NCI-H460 (cell line): ENCODE measurements at places on chromosomes 16 and 17. TPM values are rescaled to one million over a fixed set of nuclear protein-coding genes. Genes with fewer than 3 reads are reported as not detected.

GRCh38 chr16:76232704-76233103, 44.5 kb upstream of the CNTNAP4 start:
- DNase-seq = no peak

- no peak for DNase-seq
These were observed 158.6 kb downstream of the AXIN2 start for GRCh38 chr17:65402513-65403496.

DNA sequence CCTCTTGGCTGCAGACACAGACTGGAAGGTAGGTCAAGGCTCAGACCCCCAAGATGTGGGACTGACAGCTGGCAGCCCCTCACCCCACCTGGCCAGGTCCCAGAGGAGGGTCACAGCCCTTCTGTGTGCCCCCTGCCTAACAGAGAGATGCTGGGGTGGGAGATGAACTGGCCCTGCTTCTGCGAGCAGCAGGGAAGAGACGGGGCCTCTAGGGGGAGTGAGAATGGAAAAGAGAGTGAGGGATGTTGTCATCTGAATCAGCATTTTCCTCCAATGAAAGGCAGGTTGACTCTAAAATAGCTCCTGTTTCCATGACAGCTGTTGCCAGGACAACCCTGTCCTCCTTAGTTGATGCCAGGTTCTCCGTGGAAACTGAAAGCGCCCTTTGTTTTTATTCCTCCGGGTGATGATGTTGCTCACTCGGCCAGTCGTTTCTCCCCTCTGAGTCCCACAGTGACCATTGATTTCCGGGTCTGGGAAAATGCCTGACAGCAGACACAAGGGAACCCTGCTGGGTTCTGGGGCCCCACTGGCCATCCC, 4.9 kb upstream of the NDRG4 start:
- peak; percentile 85 for DNase-seq

- peak; percentile 65 for DNase-seq
These were observed 34.4 kb upstream of the PRKCB start for GRCh38 chr16:23801378-23801777.

DNA sequence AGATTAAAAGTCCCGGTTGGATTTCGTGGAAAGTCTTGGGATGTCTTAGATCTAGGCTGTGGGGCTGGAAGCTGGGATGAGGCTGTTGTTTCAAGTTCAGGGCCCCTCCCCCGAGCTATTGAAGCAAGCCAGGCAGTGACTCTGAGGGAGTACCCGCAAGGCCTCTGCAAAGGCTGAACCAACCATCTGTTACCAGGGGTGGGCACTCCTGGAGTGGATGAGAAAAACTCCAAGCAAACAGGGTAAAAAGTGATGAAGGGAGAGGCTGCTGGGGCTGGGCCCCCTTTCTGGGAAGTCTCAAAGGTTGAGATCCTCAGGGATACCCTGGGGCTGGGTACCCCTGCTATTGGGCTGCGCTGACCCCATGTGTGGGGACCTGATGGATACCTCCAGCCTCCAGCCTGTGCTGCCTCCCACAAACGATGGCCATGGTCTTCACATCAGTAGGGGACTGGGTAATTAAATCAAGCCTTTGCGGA, 82.4 kb upstream of the KIFC3 start:
- no peak for DNase-seq

GRCh38 chr17:61404913-61405685, 5.5 kb downstream of the TBX2 start:
- no peak for DNase-seq

DNA sequence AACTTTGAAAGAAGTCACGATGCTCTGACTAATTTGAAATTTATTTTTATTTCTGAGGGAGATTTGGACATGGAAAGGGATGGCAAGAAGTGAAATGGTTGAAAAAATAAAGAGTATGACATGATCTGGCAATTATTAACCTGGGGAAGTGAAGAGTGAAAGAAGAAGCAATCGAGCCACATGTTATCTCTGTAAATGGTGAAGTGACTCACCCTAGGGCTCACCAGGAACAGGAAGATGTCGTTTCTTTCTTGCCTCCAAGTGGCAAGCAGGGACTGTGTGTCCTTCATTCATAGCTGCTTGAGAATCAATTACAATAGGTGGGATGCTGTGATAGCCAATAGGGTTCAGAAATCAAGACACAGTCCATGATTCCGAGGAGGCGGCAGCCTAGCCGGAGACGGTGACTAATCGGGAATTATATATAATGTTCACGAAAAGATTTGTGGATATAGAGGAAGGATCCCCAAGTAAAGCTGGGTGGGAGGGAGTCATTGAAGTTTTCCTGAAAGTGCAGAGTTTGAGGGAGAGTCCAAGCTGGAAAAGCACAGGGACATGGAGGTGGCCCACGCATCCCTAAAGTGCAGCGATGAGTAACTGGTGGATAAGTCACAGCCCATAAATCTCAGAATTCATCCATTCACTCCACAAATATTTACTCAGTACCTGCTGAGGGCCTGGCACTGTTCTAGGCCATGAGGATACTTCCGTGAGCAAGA, 18.2 kb upstream of the KRT20 start:
- no peak for DNase-seq

DNA sequence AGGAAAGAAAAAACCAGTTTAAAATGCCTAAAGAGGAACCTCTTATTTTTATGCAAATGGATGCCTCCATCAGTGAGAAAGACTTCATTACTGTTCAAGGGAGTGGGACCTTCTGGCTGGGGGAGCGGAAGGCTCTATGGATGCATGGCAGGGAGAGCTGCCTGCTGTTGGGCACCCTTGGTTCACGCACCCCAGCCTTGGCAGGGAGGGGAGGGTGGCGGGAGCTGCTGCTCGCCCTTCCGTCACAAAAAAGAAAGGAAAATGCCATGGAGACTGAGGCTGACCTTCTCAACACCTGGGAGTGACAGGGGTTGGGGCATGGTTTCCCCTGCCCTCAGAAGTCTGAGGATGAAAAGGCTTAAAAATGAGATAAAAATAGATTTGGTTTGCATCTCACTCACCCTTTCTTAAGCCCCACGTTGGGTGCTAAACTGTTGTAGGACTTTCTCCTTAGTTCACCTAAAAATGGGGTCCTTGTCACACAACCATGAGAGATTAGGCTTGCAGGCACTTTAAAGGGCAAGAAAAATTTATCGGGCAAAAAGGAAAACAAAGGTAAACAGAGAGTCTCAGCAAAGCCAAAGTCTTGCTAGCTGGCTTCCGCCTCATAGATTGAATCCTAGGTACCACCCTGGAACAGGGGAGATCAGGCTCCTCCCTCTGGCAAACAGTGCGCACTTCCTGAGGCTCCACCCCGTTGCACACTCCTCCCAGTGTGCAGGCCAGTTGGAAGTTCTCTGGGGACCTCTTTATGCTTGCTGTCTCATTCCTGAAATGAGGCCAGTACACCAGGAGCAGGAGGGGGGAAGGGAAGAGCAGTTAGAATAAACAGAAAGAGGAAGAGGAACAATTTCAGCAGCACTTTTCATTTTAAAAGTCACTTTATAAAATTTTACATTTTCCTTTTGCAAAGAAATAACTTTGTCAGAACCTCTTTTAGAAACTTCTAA, 31.6 kb downstream of the PHKB start:
- no peak for DNase-seq

GRCh38 chr17:35717475-35717874, 14.0 kb upstream of the RASL10B start:
- DNase-seq = no peak

- DNase-seq = no peak
These were observed 22.1 kb upstream of the SPNS2 start for GRCh38 chr17:4476511-4477070.

DNA sequence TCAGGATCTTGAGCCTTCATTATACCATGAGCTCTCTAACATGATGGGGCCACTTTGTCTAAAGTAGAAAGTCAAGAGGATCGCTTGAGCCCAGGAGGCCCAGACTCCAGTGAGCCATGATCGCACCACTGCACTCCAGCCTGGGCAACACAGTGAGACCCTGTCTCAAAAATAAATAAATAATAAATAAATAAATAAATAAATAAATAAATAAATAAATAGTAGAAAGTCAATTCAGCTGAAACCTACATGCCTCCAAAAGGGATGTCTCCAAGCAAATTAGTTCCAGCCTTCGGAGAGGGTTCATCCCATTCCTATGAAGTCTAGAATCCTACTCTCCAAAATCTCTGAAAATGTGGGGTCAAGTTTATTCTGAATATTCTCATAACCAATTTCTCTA, 26.0 kb downstream of the C17orf67 start:
- no peak for DNase-seq

GTF3C1 gene
- total RNA-seq = 65.1 and 65.6 TPM in 2 replicates

ZNF75A gene
- total RNA-seq = 18.1 and 24.9 TPM in 2 replicates

CTCF gene
- 41.6 and 55.9 TPM in 2 replicates for total RNA-seq
